ENCODE measurements at places on chromosomes 12 and 14.

GRCh38 chr14:81455390-81455789, 55.3 kb upstream of the STON2 start:
- no peak for DNase-seq

DNA sequence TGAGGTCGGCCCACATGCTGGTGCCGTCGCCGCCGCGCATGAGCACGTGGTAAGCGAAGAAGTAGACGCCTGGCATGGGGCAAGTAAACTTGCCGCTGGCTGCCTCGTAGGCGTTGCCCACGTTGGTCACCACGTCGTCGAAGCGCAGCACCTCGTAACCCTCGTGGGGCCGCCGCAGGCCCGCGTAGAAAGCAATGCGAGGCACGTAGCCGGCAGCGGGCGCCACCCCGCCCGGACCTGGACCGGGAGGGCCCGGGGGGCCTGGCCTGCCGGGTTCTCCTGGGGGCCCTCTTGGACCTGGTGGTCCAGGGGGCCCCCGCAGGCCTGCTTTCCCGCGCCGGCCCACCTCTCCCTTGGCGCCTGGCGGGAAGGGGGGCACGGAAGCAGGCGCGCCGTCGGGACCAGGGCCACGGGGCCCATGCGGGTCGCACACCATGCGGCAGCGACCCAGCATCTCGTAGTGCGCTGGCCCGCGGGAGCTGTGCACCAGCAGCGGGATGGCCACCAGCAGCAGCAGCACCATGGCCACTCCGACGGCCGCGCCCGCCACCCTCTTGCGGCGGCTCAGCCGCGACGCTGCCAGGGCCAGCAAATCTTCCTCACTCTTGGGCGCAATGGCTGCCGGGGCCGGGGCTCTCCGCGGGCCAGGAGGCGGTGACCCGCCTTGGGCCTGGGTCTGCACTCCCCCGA, 888 bp downstream of the C1QL4 start:
- no peak for DNase-seq

- DNase-seq: no peak
Measured at GRCh38 chr12:19026614-19027488, 102.7 kb upstream of the PLEKHA5 start.

DNA sequence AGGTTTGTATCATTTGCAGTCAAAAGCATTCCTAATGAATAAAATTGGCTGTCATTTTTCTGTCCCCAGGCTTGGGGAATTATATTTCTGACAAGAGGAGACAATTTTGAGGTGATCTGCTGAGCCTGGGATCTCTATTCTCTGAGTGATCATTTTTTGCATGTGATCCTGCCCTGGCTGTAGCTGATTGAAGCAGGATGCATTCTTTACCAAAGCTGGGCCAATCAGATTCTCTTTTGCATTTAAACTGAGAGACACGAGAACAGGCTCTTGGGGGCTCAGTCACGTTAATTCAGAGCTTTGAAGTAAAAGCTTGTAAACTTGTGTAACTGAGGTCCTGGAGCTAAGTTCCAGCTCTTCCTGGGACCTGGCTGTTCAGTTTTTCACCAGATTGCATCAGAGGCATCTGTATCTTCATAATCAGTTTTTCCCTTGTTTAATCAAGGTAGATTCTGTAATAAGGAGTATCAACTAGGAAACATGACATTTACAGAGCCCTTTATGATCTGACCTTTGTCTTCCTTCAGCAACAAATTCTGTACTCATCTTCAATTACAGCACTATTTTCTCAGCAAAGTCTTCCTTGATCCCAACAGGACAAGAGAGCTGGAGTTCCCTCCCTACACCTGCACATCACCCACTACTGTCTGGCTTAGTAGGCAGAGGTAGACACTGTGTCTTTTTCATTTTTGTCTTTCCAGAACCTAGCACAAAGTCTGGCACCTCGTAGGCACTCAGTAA, 35.0 kb upstream of the MANSC4 start:
- no peak for DNase-seq

DNA sequence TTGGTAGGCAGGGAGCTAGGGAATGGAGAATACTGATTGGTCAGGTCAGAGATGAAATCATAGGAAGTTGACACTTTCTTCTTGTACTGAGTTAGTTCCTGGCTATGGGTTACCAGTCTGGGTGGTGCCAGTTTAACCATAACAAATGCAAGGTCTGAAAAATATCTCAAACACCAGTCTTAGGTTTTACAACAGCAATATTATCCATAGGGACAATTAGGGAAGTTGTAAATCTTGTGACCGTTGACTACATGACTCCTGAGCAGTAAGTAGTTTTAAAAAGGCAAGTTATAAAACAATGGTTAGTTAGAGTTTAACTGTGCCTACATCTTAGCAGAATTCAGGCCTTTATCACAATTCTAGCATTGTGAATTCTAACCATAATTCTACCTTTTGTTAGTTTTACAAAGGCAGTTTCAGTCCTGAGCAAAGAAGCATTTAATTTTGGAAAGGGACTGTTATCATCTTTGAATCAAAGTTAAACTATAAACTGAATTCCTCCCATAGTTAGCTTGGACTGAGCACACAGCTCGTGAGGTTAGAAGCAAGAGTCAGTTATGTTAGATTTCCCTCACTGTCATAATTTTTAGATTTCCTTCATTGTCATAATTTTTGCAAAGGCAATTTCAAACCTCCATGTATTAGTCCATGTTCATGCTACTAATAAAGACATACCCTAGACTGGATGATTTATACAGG, 19.7 kb upstream of the MON2 start:
- no peak for DNase-seq

DNA sequence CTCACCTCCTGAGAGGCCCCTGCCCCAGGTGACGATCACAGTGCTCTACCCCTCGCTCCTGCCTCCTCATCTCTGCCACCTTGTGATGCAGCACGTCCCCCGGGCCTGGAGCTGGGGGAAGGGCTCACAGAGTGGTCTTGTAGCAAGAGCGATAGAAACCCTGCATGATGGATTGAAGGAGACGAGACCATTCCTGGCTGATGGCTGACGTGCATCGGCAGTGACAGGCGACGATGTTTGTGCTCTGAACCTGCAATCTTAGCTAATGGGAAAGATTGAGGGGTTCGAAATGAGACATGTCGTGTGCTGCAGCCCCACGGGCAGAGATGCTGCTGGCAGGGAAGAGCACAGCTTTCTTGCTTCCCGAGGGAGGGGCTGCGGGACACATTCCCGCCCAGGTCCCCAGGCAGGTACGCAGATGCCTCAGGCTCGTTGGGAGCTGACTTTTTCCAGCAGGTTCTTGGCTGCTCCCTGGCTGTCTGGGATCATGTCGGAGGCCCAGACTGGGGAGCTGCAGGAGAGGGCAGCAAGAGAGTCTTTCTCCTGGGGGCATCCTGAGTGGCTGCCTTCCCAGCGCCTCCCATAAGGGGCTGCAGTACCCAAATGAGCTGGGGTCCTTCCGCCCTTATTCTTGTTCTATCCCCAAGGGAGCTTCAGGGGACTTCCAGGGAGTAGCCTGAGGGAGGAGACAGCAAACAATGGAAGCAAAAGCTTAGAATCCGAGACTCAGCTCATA, 38.7 kb upstream of the GPATCH2L start:
- no peak for DNase-seq

DNA sequence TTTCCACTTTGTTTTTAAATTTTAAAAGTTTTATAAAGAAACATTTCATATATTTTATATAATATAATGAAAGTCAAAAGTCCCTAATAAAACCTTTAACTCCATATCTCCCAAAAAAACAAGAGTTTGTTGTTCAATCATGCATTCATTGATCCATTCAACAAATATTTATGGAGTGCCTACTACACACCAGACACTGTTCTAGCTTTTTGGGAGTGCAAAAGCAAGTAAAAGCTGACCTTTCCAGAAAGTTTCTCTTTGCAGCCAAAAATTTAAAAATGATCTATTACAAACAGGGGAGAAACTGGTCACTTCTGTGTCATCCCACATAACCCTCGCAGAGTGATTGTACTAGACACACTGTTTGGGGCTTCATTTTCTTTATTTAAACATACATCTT, 740.0 kb upstream of the TBX3 start:
- DNase-seq: no peak

GRCh38 chr12:16531621-16532020, 74.3 kb downstream of the LMO3 start:
- DNase-seq: no peak

GRCh38 chr14:32633224-32633859, 304.2 kb downstream of the AKAP6 start:
- DNase-seq: no peak

DNA sequence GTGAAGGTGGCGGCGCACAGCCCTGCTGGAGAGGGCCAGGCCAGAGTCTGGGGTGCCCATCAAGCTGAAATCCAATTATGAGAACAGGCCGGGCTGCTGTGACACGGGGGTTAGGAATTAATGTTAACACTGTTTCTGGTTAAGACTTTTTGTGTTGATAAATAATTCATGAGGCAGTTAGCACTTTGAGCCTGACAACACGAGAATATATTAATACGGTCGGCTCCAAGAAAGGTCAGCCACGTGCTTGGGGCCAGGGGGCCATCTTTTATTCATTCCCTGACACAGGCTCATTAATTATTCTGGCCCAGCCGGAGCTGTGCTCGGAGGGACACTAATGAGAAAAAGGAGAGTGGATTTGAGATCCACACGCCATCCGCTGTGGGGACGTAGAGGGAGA, 45.1 kb downstream of the FBRSL1 start:
- DNase-seq: no peak

GRCh38 chr12:6450869-6451347, 934 bp upstream of the TAPBPL start:
- DNase-seq: no peak

DNA sequence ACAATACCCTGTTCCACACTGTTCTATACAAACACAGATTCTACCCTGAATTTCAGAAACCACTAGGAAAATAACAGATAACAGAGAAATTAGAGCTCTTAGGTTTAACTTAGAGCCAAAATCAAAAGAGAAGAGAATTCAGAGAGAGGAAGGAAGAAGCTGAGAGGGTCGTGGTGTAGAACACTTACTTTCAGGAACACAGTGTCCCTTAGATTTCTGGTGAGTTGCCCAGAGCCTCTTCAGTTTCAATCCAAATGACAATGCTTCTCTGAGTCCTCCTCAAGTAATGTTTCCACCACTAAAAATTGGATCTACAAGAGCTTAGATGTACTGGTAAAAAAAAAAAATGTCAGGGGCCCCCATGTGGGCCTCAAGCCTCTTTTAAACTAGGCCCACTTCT, 2.6 kb downstream of the YAF2 start:
- DNase-seq: no peak

DNA sequence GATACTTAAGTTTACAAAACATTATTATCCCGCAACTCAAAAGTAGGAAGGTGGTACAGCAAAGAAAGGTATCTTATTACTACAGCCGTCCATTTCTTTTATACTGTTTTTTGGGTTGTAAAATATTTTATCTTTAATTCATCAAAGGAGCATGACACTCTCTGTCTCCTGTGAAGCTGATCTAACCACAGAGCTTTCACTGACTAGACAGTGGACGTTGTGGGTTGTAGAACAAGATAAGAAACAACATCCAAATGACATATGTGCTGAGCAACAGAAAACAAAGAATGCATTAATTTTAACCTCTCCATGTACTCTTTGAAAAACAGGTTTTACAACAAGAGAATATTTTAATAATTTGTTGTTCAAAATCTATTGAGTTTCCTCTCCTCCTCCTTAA, 195.9 kb upstream of the FBXO33 start:
- DNase-seq: peak; percentile 23

- DNase-seq: no peak
Measured at GRCh38 chr14:53850714-53851296, 105.8 kb downstream of the BMP4 start.

DNA sequence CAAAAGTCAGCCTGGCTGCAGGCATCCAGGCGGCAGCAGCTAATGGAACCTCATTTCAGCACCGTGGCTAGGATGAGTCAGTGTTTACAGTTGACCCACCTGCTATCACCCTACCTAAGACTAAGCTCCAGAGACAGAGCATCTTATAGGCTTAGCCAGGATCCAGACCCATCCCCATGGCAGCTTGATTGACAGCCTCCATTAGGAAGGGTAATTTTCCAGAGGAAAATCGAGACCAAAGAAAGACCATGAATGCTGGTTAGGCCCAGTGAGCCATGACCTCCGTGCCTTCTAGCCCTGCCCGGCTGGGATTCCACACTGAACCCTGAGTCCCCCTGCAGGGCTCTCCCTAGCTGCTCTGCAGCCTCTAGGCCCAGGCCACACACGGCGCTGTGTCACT, 38.7 kb downstream of the TUNAR start:
- DNase-seq: no peak

GRCh38 chr12:89176676-89177075, 175.6 kb downstream of the DUSP6 start:
- no peak for DNase-seq

DNA sequence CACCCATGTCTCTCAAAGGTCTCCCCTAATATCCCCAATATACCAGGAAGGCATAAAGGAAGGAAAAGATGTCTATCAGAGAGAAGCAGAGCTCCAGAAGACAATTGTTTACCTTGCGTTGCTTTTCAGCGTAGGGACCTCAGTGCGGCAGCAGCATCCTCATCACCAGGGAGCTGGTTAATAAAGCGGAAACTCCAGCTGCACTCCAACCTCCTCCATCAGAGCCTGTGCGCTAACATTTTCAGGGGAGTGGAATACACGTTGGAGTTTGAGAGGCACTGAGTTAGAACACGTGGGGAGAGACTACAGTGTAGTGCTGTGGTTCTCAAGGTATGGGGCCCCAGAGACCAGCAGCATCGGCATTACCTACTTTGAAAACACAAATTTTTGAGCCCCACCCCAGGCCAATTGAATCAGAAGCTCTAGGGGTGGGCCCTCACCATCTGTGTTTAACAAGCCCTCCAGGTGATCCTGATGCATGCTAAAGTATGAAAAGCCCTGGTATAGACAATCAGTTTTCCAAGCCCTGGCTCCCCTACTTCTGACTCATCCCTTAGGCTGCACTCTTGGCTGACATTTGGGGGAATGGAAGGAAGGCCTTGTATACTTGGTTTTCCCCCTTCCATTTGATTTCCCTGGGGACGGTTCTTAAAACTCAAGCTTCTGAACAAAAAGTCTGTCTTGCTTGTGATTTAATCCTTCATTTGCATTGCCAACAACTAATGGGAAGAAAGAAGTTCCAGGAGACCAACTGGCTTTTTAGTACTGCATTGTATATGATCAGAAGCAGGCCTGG, 419.0 kb upstream of the CCDC196 start:
- no peak for DNase-seq

GRCh38 chr14:87113286-87113685, 879.7 kb downstream of the GALC start:
- DNase-seq: no peak

DNA sequence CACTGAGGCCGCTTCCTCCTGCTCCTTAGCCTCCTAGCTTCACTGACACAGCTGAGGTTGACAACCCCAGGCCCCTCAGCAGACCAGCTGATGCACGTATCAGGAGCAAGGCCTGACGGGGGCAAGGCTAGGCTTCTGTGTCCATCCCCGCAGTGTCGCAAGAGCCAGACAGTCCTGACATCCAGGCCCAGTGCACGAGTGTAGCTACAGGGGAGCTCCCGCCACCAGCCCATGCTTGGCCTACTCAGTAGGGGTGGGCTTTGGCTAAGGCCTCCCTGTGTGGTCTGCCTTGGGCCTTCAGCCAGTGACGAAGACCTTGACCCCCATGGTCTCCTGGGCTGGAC, 179.1 kb downstream of the DPF3 start:
- DNase-seq: no peak
